ENCODE measurements at places on chromosomes 13 and 19.

- no peak for DNase-seq
These were observed 626.9 kb downstream of the EFNB2 start for GRCh38 chr13:105908586-105908985.

- DNase-seq = no peak
These were observed 275.4 kb downstream of the NALCN start for GRCh38 chr13:101140936-101141335.

DNA sequence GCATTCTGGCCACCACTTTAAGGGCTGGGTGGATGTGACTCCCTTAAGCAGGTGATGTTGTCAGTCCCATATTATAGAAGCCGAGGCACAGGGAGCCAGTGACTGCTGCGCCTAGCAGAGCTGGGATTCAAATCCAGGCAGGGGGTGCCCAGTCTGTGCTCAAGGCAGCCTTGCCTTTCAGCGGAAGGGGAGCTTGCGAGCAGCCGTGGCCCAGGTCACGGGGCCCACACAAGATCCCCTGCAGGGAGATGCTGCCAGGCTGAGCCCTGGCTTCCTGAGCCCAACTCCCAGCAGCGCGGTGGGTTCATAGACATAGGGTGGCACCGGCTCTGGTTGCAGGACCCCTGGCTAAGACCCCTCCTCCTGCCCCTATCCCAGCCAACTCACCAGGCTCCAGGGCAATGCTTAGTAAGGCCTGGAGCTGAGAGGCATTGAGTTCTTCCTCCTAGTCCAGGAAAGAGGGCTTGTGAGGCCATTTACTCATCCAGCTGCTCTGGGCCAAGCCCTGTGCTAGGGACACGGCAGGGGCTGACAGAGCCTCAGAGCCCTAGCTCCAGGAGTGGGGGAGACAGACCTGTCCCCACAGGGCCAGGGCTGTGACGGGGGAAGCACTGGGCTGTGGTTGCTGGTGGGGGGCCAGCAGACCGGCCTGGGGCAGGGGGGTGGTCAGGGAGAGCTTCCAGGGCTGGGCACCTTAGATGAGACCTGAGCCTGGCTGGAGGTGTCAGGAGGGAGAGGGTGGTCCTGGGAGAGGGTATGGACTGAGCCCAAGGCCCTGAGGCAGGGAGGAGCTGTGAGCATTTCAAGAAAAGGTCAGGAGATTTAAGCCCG, 9.6 kb downstream of the CAPN12 start:
- peak; percentile 35 for DNase-seq

- peak; percentile 64 for DNase-seq
These were observed 54.0 kb downstream of the GNG7 start for GRCh38 chr19:2648528-2648937.

DNA sequence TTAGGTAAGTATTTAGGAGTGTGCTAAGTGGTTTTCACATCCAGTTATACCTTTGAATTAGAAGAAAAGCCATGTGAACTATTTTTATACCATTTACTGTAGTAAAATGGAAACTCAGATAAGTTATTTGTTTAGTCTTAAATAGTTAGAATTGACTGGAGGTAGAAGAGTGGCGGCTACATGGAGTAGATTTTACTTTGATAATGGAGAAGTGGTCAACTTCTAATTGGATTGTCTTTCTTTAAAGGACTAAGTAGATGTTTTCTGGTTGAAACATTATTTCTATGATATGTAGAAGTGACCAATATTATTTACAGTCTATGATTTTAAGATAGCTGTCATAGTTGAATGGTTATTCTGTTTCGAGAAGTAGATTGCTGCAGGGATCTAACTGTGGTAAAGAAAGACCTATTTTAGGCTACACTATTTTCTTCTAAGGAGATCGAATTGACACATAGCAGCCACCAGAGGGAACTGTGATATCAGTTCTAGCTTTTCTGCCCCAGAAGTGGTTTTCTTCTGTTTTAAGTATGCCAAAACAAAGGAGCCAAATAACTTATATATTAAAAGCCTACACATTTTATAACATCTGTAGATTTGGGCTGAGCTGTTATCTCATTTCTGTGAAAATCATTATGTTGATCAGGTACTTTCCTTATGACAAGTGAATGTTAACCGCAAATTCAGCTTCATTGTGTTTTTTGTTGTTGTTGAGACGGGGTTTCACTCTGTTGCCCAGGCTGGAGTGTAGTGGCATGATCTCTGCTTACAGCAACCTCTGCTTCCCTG, 26.1 kb downstream of the ZMYM2 start:
- peak; percentile 27 for DNase-seq

GRCh38 chr19:6866741-6867151, 20.6 kb upstream of the ADGRE1 start:
- no peak for DNase-seq

GRCh38 chr19:40410030-40410389, 3.2 kb downstream of the PRX start:
- DNase-seq = no peak

DNA sequence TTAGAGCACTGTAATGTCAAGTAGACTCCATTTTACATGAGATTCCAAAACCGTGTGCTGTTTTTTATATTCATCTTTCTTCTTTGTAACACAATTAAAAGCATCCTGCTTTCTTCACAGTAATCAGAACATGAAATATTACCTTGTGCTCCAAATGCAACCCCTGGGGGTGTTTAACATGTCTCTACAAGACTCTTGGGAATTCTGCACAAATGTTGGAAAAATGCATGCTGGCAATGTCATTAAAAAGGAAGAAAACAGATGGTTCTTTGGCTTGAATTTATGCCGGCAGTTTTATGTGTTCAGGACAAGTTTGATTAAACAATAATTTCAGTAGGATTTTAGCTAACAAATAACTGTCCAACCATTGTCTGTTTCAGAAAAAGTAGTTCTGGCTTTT, 159.1 kb downstream of the LIG4 start:
- no peak for DNase-seq

DNA sequence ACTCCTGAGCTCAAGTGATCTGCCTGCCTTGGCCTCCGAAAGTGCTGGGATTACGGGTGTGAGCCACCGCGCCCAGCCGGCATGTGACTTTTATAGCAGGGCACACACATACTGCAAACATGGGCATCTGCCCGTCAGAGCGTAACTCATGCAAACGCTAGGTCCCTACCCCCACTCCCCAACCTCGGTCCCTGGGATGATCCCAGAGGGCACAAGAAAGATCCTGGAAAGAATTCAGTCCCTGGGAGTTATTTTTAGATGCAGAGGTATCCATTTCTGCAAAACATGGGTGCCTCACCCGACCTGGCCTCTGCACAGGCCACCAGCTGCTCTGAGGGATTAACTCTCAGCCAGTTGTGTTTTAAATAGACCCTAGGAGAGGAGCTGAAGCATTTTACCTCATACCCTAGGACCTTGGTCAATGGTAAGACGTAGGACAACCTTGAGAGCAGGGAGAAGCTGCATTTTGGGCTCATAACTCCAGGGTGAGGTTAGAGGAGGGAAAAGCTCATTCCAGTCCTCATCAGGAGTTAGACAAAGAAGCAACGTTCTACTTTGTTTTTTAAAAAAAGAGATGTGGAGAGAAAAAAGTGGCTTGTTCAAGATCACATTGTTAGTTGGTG, 10.8 kb downstream of the TMEM38A start:
- no peak for DNase-seq

- peak; percentile 35 for DNase-seq
These were observed 729 bp upstream of the MADCAM1 start for GRCh38 chr19:495402-496111.

DNA sequence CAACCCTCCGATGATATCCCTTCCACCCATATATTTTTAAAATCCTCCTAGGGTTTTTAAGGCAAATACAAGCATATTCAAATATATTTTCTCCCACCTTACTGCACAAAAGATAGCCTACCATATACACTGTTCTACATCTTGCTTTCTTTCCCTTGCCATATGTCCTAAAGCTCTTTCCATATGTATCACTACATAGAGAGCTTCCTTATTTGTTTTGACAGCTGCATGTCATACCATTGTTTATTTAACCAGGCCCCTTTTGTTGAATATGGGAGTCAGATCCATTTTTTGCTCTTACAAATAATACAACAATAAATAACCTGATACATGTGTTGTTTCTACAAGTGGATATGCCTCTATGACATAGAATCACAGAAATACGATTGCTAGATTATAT, 32.8 kb upstream of the WDFY2 start:
- no peak for DNase-seq

DNA sequence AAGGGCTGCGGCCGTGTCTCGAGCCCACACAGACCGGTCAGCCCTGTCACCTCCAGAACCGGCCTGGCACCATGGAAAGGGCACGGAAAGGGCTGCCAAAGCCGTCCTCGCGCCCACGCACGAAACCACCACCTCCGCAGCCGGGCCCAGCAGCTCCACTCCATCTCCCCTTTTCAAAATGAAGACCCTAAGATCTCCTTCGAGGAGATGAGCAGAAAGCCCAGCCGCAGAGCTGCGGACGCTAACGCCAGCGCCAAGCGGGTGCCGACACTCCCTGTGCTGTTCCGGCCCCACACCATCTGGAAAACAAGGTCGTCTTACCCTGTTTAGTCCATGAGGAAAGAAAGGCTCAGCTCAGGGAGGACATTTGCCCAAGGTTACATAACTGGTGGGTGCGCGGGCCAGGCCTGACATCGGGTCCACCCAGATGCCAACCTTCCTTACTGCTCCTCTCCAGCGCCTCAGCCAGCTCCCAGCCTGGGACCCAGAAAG, 131.1 kb downstream of the FOXO1 start:
- DNase-seq = no peak

DNA sequence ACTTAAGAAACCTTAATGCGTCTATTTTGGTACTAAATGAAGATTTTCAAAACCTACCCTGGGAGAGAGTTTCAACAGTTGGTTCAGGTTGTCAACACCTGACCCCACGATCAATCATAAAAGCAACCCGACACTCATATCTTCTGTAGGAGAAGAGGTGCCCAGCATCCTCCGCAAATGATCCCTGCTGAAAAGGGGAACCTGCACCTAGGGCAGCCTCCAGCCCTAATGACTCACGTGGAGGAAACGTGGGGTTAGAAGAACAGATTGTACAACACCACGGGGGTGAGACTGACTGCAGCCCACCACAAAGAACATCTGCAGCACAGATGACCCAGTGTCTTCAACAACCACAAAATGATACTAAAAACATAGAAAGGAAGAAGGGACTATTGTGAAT, 116.3 kb downstream of the RAB20 start:
- no peak for DNase-seq

GRCh38 chr13:105773863-105774538, 761.5 kb downstream of the EFNB2 start:
- no peak for DNase-seq

DNA sequence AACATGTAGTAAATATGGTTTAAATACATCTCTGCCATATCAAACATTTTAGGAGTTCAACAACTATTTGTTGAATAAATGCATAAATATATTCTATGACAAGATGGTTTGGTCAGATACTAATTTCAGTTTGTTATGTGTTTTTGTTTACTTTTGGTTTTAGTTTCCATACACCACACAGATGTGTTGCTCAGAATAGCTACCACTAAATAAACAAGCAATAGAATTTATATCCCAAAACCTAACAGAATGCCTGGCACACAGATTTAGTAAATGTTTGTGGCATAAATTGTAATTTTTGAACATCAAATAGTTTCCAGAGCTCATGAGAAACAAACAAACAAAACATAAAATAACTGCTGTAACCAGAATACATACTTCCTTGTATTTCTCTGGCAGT, 126.8 kb upstream of the ATXN8OS start:
- DNase-seq = no peak

DNA sequence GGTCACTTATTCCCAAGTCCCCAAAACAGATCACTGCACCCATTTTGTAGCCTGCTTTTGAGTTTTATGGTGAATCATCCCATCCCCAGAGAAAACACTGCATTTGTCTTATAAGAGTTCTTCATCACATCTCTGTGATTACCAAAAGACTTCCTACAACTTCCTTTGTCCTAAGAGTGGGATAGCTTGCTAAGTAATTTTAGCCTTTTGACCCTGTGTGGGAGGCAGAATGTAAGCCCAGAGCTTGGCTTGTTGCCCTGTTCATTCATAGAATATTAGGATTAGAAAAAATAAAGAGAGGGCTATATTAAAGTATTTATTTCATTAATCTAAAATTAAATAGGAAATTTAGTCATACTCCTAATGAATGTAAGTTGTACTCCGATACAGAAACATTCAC, 213.3 kb downstream of the MZT1 start:
- DNase-seq = no peak

DNA sequence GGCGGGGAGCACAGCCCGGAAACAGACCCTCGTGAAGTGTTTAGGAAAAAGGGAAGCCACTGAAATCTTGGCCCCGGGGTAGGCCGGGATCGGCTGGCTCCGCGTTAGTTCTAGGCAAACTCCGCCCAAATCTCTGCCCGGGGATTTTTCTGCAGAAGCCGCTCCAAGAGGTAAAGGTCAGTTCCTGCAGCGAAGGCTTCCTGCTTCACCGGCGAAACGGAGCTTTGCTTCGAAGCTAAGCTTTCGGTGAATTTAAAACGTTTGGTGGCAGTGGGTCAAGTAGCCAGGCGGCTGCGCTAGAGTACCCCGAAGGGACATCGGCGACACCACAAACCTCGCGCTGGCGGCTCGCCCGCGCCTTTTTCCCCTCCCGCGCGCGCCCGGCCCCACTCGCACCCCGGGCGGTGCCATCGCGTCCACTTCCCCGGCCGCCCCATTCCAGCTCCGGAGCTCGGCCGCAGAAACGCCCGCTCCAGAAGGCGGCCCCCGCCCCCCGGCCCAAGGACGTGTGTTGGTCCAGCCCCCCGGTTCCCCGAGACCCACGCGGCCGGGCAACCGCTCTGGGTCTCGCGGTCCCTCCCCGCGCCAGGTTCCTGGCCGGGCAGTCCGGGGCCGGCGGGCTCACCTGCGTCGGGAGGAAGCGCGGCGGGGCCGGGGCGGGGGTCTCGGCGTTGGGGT, 441 bp downstream of the GJB2 start:
- DNase-seq = no peak

- DNase-seq = no peak
These were observed at the start of gene KHSRP for GRCh38 chr19:6424195-6424938. KHSRP (minus strand) TSS chr19:6424811; CDS start chr19:6424701, 110 bp downstream.

GRCh38 chr13:89883893-89884448, 1463.5 kb upstream of the MIR17HG start:
- DNase-seq = no peak

DNA sequence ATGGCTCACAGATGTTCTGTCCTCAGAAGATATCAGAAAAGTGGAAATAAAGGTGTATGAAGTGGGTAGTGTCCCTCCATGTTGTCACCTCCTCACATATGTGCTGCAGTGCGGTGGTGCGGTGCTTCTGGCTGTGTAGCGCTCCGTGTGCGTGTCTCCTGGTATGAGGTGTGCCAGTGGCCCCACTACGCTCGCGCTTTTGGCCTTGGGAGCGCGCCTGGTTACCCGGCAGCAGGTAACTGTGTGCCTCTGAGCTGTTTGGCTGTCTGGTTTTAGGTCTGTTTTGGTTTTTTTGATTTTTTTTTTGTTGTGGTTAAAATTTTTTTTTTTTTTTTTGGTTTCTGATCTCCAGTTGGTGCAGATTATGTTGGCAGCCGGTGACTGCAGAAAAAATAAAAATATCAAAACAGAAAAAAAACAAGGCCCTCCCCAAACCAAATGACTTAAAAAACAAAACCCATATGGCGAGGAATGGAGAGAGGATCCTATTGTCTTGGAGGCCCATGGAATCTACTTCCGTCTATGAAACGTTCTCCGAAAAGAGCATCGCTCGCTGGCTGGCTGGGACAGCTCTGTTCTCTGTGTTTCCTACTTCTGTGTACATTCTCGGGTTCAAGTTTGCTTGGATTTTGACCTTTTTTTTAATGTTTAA, 7.9 kb downstream of the HNRNPL start:
- DNase-seq = peak; percentile 74

GRCh38 chr19:16915135-16915534, 26.3 kb downstream of the F2RL3 start:
- no peak for DNase-seq

Data from central memory CD4-positive, alpha-beta T cell (primary cell).